Aorta (tissue), 5 donors: ENCODE measurements at places on chromosomes 3 and 15. TPM values are rescaled to one million over a fixed set of nuclear protein-coding genes. Genes with fewer than 3 reads are reported as not detected.

DNA sequence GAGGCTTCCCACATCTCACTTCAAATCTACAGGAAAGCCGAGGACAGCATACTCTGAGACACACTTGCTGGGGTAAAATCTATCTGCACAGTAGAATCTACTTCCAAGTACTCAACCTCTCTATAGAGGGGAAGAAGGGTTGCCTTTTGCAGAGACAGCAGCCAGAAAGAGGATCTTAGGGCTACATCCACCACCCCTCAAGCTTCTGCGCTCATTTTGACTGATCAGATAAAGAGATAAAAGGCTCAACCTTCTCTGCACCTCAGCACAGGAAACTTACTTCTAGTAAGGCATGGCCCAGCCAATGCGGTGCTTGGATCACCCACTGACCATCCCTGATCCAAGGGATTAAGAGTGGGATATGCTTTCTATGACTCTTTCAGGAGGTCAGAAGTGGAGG, 6.9 kb upstream of the SLC9A9 start:
- H3K4me1 ChIP-seq = no peaks in the 10 kb centered on the region
- H3K27me3 ChIP-seq = no peaks in the 10 kb centered on the region
- no peak overlapping the region for H3K27ac ChIP-seq
- DNase-seq = no peak

- H3K27ac ChIP-seq = peak overlapping the region; percentile 2
- no peak overlapping the region for H3K4me3 ChIP-seq
- peak; percentile 82 for DNase-seq
- H3K36me3 ChIP-seq = no peaks in the 10 kb centered on the region
Observed at GRCh38 chr3:38834110-38834509, 18.1 kb upstream of the SCN10A start.

- H3K4me1 ChIP-seq = no peaks in the 10 kb centered on the region
- H3K27ac ChIP-seq = no peak overlapping the region
- DNase-seq = no peak
- no peaks in the 10 kb centered on the region for H3K36me3 ChIP-seq
- no peak overlapping the region for H3K4me3 ChIP-seq
Observed at GRCh38 chr3:74217467-74217866, 397.0 kb downstream of the CNTN3 start.

Gene GOLGA8N
- total RNA-seq = 18.1 TPM

Gene XYLB
- 2.2 TPM for total RNA-seq

Gene FILIP1L
- 332 TPM for total RNA-seq
